ENCODE measurements at places on chromosomes 5 and 9.
A peak's percentile ranks its signal among the peaks of the same experiment; 100 is the strongest.

DNA sequence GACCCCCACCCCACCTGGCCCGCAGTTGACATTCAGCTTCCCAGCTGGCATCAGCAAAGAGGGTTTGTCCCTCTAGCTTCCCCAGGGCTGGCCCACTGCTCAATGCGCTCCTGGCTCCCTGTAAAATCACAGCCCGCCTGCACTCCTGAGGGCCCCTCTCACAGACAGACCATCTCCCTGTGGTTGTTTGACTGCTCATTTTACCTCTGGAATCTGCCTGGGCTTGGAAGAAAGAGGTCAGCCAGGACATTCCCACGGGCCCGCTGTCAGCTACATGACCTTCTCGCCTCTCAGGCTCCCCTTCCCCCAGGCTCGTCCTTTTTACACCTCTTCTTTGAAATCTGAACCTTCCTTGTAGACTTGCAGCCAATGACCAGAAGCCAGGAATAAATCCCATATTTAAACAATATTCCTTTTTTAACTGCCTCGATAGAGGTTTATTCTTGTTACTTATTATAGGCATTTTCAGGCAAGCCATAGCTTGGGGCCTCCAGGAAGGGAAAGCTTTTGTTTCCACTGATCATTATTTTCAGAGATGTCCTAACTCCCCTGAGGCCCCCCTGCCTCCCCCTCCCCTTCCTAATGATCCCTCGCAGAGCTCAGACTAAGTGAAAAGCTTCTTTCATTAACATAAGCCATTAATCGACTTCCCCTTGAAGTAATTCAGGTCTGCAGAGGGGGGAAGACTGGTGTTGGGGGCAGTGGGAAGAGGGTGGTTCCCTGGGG, 76.3 kb upstream of the IQGAP2 start:
- no peak for DNase-seq

DNA sequence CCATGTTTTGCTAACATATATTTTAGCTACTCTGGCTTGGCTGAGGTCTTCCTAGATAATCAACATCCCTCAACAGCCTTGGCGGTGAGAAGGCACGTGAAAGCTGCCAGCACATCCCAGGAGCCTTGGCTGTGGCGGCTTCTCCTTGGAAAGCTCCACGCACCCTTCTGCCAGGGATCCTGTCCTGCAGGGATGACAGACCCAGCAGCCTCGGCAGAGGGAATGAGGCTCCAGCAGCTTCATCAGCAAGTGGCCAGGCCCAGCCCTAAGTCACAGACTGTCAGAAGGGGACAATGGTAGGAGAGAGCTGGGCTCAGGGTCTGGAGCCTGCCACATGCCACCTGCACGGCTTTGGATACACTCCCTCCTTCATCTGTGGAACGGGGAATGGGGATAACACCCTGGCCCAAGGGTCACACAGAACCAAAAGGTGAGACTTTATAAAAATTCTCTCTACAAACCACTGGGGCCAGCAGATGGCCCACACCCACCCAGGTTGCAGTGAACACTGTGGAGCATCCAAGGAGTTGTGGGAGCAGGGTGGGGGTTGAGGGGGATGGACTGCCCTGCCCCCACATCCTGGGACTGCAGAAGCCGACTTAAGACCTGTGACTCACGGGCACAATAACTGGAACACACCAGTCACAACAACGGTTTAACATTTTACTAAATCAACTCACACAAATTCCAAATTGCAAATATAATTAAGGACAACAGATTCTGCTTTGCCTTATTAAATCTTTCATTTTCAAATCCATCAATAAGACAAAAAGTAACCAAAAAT, 65.1 kb downstream of the MACROH2A1 start:
- H3K36me3 ChIP-seq = 0 out of 2 replicates have a peak, but pooled peaks cover 3% of the 10 kb centered on the region
- H3K4me3 ChIP-seq = no peak overlapping the region
- H3K27me3 ChIP-seq = no peaks in the 10 kb centered on the region
- no peaks in the 10 kb centered on the region for H3K4me1 ChIP-seq
- no peak overlapping the region for H3K27ac ChIP-seq

DNA sequence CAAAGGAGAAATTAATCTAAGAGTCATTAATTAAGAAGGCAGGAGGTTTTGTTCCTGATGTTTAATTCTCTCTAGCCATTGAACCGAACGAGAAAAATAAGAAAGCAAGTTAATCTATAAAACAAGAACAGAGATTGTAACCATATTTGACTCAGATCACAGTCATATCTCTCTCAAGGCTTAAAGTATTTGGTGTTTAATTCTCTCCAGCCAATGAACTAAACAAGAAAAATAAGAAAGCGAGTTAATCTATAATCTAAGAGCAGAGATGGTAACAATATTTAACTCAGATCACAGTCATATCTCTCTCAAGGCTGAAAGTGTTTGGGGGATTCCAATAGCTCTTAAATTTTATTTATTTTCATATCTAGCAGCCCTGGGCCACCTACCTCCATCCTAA, 74.4 kb upstream of the SHISAL2B start:
- no peaks in the 10 kb centered on the region for H3K27me3 ChIP-seq
- DNase-seq = no peak
- no peaks in the 10 kb centered on the region for H3K4me1 ChIP-seq
- no peak overlapping the region for H3K27ac ChIP-seq
- H3K4me3 ChIP-seq = no peak overlapping the region

DNA sequence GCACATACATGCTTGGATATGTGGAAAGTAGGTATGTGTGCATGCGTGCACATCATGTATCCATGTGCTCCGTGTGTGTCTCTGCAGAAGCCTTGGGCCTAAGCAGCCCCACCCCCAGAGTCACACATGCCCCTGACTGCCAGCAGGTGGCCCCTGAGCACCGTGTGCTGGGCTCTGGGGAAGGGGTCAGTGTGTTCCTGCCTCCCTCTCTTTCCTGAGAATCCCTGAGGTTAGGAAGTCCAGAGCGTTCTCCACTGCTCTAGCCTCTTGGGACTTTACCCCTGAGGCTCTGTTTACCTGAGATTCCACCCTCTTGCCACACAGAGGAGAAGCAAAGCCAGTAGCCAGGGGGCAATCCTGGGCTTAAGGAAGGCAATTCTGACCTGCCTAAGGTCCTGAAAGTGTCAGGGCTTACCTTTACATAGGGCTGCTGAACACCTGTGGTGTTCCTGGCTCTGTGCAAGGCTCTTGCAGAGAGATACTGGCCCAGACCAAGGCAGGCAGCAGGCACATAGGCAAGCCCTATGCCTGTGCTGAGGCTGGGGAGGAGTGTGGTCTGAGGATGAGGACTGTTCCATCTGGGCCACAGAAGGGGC, 207.3 kb downstream of the TMEM38B start:
- DNase-seq = peak; percentile 30
- H3K36me3 ChIP-seq = no peaks in the 10 kb centered on the region
- no peaks in the 10 kb centered on the region for H3K27me3 ChIP-seq

GRCh38 chr5:126094991-126095390, 328.2 kb upstream of the GRAMD2B start:
- H3K27ac ChIP-seq = no peak overlapping the region
- no peaks in the 10 kb centered on the region for H3K36me3 ChIP-seq
- no peak for DNase-seq
- H3K27me3 ChIP-seq = no peaks in the 10 kb centered on the region
- no peaks in the 10 kb centered on the region for H3K4me1 ChIP-seq

DNA sequence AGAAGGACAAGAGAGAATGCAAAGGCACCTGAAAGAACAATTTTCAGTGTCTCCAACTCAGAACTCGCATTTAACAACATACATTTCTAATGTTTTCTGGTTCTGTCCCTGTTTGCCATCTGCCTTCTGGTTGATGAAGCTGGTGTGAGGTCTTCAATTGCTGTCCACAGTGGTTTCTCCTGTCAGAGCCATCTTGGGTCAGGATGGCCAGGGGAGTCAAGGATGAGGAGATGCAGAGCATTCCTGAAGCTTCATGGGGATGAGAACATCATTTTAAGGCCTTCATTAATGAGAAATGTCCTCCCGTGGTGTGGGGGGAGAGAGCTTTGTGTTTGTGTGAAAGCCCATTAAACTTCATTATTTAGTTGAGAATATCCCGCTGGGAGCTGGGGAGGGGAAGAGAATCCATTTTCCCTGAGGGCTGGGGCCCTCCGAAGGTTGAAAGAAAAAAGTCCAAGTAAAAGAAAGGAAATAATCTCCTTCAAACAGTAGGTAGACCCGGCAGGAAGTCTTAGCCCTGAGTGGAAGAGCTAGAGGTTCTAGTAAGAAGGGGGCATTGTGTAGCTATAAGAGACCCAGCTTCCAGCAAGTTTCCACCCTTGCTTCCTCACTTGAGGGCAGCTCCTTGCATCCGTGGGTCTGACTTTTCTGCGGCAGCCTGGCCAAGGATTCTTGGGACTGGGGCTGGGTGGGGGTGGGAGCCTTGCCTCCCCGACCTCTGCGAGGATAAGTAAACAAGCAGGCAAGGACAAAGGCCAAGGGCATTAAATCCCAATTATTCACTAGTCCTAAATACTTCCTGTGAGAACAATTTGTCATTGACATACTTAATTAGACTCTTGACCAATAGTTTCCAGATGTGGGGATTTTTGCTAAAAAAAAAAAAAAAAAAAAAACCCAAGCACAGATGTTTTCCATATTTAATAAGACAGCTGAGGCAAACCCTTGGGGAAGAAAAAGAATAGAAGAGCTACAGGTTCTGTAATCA, 119.2 kb downstream of the MSX2 start:
- no peaks in the 10 kb centered on the region for H3K27me3 ChIP-seq
- no peak overlapping the region for H3K27ac ChIP-seq
- no peak overlapping the region for H3K4me3 ChIP-seq

- no peaks in the 10 kb centered on the region for H3K4me1 ChIP-seq
- H3K27me3 ChIP-seq = no peaks in the 10 kb centered on the region
- no peak for DNase-seq
- no peaks in the 10 kb centered on the region for H3K36me3 ChIP-seq
Observed at GRCh38 chr5:123951582-123951977, 439.6 kb downstream of the CSNK1G3 start.

- no peak overlapping the region for H3K27ac ChIP-seq
- no peak for DNase-seq
- no peaks in the 10 kb centered on the region for H3K4me1 ChIP-seq
- no peaks in the 10 kb centered on the region for H3K27me3 ChIP-seq
- H3K36me3 ChIP-seq = no peaks in the 10 kb centered on the region
Observed at GRCh38 chr9:84122572-84122971, 142.0 kb downstream of the RMI1 start.

GRCh38 chr9:124254261-124254682, 3.5 kb upstream of the NEK6 start:
- H3K4me1 ChIP-seq = peaks cover 6% of the 10 kb centered on the region
- no peaks in the 10 kb centered on the region for H3K36me3 ChIP-seq
- H3K4me3 ChIP-seq = peak overlapping the region; percentile 26
- DNase-seq = peak; percentile 23
- 0 out of 2 replicates have a peak, but pooled peaks cover 5% of the 10 kb centered on the region for H3K27me3 ChIP-seq

- H3K27ac ChIP-seq = no peak overlapping the region
- H3K4me3 ChIP-seq = no peak overlapping the region
- H3K4me1 ChIP-seq = no peaks in the 10 kb centered on the region
- H3K27me3 ChIP-seq = no peaks in the 10 kb centered on the region
- H3K36me3 ChIP-seq = no peaks in the 10 kb centered on the region
Observed at GRCh38 chr9:127523312-127523851, 72.1 kb downstream of the LRSAM1 start.

DNA sequence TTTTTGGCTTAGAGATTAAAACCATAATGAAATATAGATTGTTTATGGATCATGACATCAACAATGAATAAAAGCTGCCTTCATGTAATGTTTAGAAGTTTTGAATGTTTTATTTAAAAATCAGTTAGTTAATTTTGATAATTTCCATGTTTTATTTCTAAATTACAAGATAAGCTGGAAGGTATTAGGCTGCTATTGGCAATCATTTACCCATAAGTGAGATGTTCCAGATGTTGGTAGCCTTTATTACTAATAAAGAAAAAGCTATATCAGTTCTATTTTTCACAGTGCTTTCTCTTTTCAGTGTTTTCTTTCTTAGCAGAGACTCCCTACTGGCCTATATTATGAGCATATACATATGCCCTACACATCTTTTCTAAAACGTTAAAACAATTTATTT, 347.0 kb downstream of the CSNK1G3 start:
- DNase-seq = no peak
- H3K27ac ChIP-seq = no peak overlapping the region
- H3K36me3 ChIP-seq = no peaks in the 10 kb centered on the region
- H3K27me3 ChIP-seq = no peaks in the 10 kb centered on the region
- no peaks in the 10 kb centered on the region for H3K4me1 ChIP-seq

DNA sequence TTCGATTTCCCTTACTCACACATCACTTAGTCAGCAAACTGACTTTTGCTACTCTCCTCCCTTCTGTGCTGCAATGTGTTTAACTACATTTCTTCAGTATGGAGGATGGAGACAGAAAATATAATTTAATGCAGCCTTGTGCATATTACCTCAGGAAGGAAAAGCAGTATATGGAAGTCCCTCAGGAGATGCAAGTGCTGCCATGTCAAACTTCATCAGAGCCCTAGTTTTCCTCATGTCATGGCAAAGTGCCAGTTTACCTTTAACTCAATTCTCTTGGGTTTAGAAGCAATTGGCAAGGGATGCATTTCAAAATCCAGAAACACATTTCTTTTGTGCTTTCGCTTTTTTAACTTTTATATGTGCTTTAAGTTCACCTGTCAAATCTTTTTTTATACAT, 365.4 kb downstream of the ISL1 start:
- no peak overlapping the region for H3K4me3 ChIP-seq
- H3K4me1 ChIP-seq = no peaks in the 10 kb centered on the region
- no peak overlapping the region for H3K27ac ChIP-seq

GRCh38 chr5:74919487-74919886, 53.3 kb upstream of the FAM169A start:
- no peaks in the 10 kb centered on the region for H3K36me3 ChIP-seq
- no peaks in the 10 kb centered on the region for H3K4me1 ChIP-seq
- no peak overlapping the region for H3K4me3 ChIP-seq
- no peaks in the 10 kb centered on the region for H3K27me3 ChIP-seq
- no peak overlapping the region for H3K27ac ChIP-seq

DNA sequence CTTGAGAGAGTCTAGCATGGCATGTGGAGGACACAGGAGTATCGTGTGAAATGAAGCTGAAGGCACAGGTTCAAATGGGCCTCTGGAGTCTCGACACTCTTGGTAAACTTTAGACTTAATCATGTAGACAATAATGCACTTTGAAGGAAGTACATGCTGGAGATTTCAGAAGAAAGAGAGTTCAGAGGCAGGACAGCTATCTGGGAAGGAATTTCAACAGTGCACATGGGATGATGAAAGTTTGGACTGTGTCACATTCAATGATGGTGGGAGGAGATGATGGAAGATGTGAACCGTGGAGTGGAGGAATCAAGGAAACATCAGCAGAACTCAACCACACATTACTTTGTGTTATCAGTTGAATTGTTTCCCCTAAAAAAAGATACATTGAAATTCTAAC, 88.6 kb upstream of the PAPPA start:
- H3K4me3 ChIP-seq = no peak overlapping the region
- DNase-seq = no peak
- no peaks in the 10 kb centered on the region for H3K4me1 ChIP-seq
- H3K27me3 ChIP-seq = no peaks in the 10 kb centered on the region

GRCh38 chr9:94801234-94801633, 74.7 kb downstream of the AOPEP start:
- no peak overlapping the region for H3K4me3 ChIP-seq
- DNase-seq = no peak
- H3K36me3 ChIP-seq = no peaks in the 10 kb centered on the region
- H3K4me1 ChIP-seq = 0 out of 2 replicates have a peak, but pooled peaks cover 11% of the 10 kb centered on the region

- H3K4me1 ChIP-seq = no peaks in the 10 kb centered on the region
- H3K27ac ChIP-seq = no peak overlapping the region
- no peak overlapping the region for H3K4me3 ChIP-seq
- DNase-seq = no peak
Observed at GRCh38 chr5:41670854-41671479, 160.6 kb upstream of the PLCXD3 start.

GRCh38 chr5:116652196-116652729, 77.6 kb upstream of the SEMA6A start:
- no peak for DNase-seq
- no peaks in the 10 kb centered on the region for H3K36me3 ChIP-seq
- H3K27ac ChIP-seq = no peak overlapping the region
- no peaks in the 10 kb centered on the region for H3K27me3 ChIP-seq
